NB4 (cell line): ENCODE measurements at places on chromosomes 3 and 15.

- DNase-seq, result no peak
Observed at GRCh38 chr15:79027532-79028410, 62.8 kb downstream of the RASGRF1 start.

DNA sequence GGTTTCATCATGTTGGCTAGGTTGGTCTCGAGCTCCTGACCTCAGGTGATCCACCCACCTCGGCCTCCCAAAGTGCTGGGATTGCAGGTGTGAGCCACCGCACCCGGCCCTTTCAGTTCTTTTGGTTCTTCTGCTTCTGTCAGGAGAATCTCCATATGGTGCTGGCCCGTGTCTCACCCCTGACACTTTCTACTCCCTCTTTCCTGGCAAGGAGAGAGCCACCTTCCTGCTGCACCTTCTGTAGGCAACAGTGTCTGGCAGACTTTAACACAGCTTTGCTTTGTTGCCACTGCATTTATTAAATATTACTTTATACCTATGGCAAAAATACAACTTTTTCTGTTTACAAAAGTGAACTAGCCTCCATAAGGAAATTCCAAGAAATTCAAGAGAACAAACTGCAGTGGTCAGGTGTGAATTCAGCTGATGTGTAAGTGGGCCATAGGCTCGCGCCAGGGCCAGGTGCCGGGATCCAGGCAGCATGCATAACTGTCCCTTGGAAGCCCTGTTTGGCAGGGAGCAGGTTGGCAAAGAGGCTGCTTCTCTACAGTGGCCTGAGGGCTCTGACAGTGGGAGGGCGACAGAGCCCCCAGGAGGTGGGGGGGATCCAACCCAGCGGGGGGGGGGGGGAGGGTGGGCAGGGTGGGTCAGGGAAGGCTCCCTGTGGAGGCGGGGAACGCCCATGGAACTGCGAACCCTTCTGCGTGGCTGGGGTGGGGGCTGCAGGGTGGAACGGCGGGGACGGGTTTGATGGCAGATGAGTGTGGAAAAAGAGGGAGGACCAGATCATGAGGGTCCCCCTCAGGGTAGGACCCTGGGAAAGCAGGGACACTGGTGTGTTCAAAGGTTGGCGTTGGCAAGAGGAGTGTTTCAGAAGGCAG, 21.1 kb downstream of the CTSH start:
- no peak for DNase-seq

DNA sequence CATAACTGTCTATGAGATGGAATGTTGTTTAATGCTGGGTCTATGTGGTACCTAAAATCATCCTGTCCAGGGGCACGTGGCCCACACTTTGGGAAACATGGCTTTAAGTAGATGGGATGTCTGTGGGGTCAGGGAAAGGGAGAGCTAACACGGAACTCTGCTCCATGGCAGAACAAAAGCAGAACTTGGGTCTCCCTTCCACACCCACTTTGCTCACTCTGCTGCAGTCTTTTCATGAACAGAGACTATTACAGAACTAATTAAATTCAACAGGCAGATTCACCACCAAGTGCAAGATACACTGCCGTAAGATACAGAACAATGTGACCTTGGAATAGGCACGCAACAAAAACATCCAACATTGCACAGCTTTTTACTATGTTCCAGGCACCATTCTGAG, 28.2 kb downstream of the POPDC2 start:
- DNase-seq, result no peak

DNA sequence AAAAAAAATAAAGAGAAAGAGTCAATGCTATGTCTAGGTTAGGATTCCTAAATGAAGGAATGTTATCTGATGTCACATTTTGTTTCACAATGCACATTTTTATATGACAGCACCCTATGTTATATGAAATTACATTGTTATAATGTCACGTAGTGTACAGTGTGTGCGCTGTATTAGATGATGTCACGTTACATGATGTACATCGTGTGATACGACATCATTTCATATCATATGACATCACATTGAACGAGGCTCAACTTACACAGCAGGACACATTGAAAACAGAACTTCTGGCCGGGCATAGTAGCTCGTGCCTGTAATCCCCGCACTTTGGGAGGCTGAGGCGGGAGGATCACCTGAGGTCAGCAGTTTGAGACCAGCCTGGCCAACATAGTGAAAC, 150.0 kb downstream of the OCA2 start:
- DNase-seq, result no peak

- DNase-seq, result no peak
Observed at GRCh38 chr15:60363903-60364611, 33.7 kb downstream of the ANXA2 start.

DNA sequence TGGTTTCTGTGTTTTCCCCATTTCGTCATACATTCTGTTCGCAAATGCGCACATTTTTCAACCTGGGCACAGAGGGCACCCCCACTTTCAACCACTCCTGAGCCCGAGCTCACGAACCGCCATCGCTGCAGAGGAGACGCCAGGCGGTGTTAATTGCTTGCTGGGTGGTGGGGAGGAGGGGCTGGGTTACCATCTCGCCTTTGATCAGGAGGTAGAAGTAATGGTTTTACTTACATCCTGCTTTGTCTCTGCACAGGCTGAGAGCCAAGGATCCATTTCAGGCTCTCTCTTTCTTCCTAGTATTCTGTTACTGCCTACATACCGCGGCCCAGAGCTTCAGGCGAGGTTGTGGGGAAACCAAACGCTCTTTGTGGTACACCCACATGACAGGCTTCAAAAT, 177.3 kb upstream of the WNT5A start:
- no peak for DNase-seq

DNA sequence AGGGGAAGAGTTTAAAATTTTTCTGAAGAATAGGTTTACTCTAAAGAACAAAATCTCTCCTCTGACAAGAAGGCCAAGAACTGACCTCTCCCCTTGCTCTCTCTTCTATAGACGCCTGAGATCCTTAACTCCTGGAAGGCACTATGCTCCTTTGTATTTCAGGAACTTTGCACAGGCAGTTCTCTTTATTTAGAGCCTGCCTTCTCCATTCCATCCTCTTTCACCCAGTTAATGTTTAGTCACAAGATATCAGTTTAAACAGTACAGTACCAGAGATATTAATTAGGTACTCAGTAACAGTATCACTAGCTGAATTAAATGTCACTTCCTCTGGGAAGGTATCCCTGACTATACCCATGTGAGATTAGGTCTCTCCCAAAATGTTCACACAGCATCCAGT, 33.5 kb downstream of the HERC1 start:
- DNase-seq, result no peak

- DNase-seq, result no peak
Observed at GRCh38 chr3:87732294-87732693, 326.5 kb downstream of the CGGBP1 start.
